ENCODE measurements at places on chromosomes 1 and 21.
A peak's percentile ranks its signal among the peaks of the same experiment; 100 is the strongest.

- DNase-seq: no peak
These were observed 30.9 kb upstream of the CCDC17 start for GRCh38 chr1:45654540-45655280.

DNA sequence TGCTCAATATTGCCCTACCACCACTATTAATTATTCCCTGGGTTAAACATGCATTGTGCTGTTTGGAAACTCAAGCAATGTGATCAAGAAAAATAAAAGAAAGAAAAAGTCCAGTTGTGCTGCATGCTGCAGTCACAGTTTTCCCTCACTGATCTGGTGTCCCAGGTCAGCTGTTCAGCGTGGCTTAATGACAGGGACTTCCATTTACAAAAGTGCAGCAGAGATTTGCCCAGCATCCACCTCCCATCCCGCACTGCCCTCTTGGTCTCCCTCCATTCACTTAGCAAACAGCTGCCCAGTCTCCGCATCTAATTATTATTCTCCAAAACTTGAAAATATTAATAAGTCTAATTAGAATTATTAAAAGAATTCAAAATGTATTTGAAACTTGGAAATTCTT is 2.0 kb upstream of the OR2T4 start:
- no peak for DNase-seq

GRCh38 chr21:14600569-14601297 is 54.6 kb upstream of the SAMSN1 start:
- no peak for DNase-seq

- DNase-seq: no peak
These were observed 74.1 kb upstream of the CNTN2 start for GRCh38 chr1:204968951-204969350.

- peak; percentile 18 for DNase-seq
These were observed 30.0 kb upstream of the ACP6 start for GRCh38 chr1:147700042-147701006.

- DNase-seq: no peak
These were observed 22.0 kb downstream of the FOXO6 start for GRCh38 chr1:41383094-41383852.

DNA sequence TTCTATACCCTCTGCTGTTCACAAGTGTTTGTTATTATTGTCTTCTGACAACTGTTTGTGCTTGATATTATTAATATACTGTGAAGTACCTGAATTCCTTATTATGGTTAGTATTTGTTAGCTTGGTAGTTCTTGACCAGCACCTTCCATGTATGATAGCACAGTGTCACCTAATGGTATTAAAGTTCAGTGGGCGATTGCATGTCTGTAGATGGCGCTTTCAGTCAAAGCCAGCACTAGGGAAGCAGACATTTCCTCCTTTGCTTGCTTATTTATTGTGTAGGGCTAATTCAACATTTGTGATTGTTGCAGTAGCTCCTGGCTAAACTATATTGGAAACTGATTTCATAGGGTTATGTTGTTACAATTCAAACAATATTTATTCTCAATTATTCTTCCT is 218.0 kb downstream of the ZP4 start:
- no peak for DNase-seq

- no peak for DNase-seq
These were observed 26.8 kb upstream of the NCAM2 start for GRCh38 chr21:20971296-20971921.

- DNase-seq: no peak
These were observed 4.8 kb downstream of the OR2L8 start for GRCh38 chr1:247953408-247953807.

DNA sequence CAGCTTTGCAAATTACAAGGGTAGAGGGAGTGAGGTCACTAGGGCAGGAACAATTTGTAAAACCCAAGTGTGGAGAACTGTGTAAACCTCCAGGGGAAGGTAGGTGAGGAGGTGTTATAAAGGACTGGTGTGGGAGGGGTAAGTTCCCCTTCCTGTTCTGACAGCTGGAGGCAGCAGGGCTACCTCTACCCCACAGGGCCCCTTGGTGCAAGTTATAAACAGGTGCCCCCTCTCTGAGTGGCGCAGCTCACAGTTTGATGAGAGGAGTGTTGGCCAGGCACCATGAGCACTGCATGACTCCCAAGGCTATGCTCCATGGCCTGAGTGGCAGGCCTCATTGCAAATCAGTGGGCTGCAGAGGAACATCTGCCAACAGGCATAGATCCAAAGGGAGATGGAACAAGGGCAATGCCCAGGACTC is 41.0 kb downstream of the MFSD2A start:
- no peak for DNase-seq

GRCh38 chr21:46474382-46474781 is 15.7 kb downstream of the DIP2A start:
- no peak for DNase-seq

GRCh38 chr1:74652711-74653139 is 20.9 kb downstream of the ERICH3 start:
- DNase-seq: no peak

GRCh38 chr1:56502700-56503245 is 76.6 kb downstream of the PLPP3 start:
- DNase-seq: no peak

DNA sequence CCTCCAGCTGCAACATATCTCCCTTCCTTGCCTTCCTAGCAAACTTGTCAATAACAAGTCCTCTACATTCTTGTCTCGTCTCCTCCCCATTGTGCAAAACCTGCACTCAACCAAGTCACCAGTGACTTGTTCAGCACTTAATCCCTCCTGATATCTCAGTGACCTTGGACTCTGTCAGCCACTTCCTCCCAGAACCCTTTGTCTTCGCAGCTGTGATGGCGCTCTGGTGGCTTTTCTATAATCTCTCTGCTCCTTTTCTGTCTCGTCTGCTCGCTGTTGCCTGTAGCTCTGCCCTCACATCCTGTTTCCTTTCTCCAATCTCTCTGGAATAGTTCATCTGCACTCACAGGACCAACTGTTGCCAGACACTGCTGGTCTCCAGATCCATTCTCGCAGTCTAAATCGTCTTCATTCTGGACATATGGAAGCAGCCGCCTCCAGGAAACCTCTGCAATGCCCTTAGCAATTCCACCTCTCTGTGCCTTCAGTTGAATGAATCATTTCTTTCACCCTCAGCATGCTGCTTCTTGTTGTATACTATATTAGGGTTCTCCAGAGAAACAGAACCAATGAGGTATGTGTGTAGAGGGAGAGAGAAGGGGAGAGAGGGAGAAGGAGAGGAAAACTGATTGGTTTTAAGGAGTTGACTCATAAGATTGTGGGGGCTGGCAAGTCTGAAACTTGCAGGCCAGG is 17.4 kb upstream of the IFNAR2 start:
- DNase-seq: no peak

GRCh38 chr21:42151948-42152220 is 67.1 kb upstream of the ABCG1 start:
- DNase-seq: no peak
